Mesothelial cell of epicardium (in vitro differentiated cells): ENCODE measurements at places on chromosomes 3 and 15.
A peak's percentile ranks its signal among the peaks of the same experiment; 100 is the strongest.

DNA sequence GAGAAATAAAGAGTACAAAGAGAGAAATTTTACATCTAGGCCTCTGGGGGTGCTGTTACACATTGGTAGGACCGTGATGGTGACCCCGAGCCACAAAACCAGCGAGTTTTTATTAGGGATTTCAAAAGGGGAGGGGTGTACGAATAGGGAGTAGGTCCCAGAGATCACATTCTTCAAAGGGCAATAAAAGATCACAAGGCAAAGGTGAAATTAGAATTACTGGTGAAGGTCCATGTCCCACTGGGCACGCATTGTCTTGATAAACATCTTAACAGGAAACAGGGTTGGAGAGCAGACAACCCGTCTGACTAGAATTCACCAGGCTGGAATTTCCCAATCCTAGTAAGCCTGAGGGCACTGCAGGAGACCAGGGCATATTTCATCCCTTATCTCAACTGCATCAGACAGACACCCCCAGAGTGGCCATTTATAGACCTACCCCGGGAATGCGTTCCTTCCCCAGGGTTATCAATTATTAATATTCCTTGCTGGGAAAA lies 4.3 kb downstream of the IRAK2 start:
- DNase-seq, result no peak
- H3K36me3 ChIP-seq, result peaks cover 3% of the 10 kb centered on the region
- peaks cover 1% of the 10 kb centered on the region for H3K4me1 ChIP-seq
- no peaks in the 10 kb centered on the region for H3K27me3 ChIP-seq
- no peak overlapping the region for H3K27ac ChIP-seq

DNA sequence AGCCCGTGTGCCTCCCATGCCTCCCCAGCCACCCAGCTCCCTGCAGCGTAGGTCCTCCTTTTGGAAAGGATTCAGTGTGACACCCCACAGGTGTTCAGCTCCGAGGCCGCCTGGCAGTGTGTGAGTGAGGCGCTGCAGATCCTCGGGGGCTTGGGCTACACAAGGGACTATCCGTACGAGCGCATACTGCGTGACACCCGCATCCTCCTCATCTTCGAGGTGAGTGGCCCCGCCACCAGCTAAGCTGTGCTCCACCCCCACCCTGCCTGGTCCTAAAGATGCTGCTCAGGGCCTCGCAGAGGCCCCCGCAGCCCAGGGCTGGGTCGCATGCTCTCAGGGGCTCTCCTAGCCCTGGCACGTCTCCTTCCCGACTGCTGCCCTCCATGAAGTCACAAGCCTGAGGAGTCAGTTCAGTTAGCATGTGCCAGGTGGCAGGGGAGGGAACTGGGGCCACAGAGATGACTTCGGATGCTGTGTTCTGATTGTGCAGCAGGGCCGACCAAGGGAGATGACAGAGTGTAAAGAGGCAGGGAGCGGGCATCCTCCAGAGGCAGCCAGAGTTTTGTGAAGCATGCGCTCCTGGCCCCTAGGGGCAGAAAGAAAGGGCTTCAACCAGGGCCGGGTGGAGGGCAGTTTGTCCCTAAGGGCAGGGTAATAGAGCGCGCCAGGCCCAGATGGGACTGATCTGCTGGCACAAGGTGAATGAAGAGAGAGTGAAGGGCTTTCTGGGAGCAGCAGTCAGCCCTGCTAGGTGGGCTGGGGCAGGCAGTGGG lies 26.8 kb downstream of the ACAD9 start:
- H3K27me3 ChIP-seq, result no peaks in the 10 kb centered on the region
- H3K36me3 ChIP-seq, result peaks cover 25% of the 10 kb centered on the region
- H3K4me3 ChIP-seq, result no peak overlapping the region
- no peaks in the 10 kb centered on the region for H3K4me1 ChIP-seq
- no peak overlapping the region for H3K27ac ChIP-seq

GRCh38 chr3:14234251-14235002 lies 55.8 kb downstream of the LSM3 start:
- H3K27ac ChIP-seq, result no peak overlapping the region
- H3K27me3 ChIP-seq, result peaks cover 6% of the 10 kb centered on the region
- peaks cover 21% of the 10 kb centered on the region for H3K4me1 ChIP-seq
- no peak overlapping the region for H3K4me3 ChIP-seq

DNA sequence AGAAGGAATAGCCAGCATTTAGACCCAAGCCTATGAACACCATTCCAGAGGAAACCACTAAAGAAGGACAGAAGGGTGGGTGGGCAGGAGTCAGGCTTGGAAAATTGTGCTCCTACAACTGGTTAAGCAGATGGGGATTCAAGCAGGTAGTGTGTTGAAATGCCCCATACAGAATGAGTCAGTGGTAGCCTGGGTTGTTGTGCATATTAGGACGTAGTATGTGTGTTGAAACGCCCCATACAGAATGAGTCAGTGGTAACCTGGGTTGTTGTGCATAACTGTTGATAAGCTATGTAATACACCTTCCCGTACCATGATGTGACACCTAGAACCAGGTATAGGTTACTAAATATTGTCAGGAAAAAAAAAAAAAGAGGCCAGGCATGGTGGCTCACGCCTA lies 34.0 kb downstream of the MINDY4B start:
- no peaks in the 10 kb centered on the region for H3K27me3 ChIP-seq
- H3K4me3 ChIP-seq, result no peak overlapping the region
- no peak for DNase-seq
- no peak overlapping the region for H3K27ac ChIP-seq

GRCh38 chr3:53794597-53794996 lies 51.6 kb downstream of the CHDH start:
- no peaks in the 10 kb centered on the region for H3K36me3 ChIP-seq
- DNase-seq, result no peak
- H3K27ac ChIP-seq, result no peak overlapping the region
- peaks cover 6% of the 10 kb centered on the region for H3K27me3 ChIP-seq
- no peak overlapping the region for H3K4me3 ChIP-seq
- peaks cover 17% of the 10 kb centered on the region for H3K4me1 ChIP-seq

DNA sequence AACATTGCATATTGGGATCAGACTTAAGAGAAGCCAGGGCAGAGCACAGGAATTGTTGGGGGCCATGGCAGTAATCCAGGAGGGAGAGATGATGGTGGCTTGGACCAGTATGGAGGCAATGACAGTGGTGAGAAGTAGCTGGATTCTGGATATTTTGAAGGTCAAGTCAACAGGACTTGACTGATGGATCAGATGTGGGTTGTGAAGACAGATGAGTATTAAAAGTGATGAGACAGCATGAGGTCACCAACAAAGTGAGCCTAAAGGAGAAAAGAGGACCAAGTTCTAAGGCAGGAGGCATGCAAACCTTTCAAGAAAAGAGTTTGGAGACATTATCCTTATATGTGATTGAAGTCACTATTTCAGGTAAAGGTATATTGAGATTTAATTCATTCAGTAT lies 56.6 kb upstream of the TIPARP start:
- DNase-seq, result no peak
- H3K27ac ChIP-seq, result no peak overlapping the region
- no peaks in the 10 kb centered on the region for H3K36me3 ChIP-seq

DNA sequence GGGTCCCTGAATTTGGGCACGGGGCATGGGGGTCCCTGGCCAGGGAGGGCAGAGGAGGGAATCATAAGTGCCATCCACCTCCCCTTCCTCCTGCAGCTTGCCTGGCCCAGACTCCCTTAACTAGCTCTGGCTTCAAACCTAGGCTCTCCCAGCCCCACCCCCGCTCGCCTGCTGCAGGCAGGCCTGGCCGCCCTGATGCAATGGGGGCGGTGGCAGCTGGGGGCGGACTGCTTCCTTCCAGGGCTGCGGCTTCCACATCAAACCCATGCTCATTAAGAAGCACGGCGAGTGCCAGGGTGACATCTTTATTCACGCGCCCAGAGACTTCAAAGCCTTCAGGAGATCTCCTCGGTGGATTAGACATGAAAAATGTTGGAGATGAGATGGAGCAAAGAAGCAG lies 123.1 kb downstream of the TPRA1 start:
- DNase-seq, result no peak
- H3K4me1 ChIP-seq, result no peaks in the 10 kb centered on the region
- no peak overlapping the region for H3K4me3 ChIP-seq
- peaks cover 46% of the 10 kb centered on the region for H3K27me3 ChIP-seq

DNA sequence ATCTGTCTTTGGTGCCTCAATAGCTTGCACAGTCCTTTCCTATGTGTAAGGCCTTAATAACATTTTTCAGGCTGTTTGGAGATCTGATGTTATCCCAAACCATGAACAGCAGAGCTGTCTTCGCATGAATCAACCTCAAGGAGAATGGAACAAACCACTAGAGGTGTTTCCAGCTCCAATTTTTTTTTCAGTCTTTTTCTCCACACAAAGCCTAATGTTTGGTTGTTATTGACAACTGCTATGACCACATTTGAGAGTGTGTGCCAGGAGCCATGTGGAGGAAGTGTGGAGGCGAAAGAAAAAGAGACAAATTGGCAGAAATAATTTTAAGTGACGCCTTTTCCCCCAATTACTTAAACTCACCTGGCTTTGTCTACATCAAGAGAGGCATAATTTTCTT lies 38.7 kb downstream of the RTP4 start:
- no peak for DNase-seq
- no peaks in the 10 kb centered on the region for H3K27me3 ChIP-seq
- no peak overlapping the region for H3K27ac ChIP-seq

DNA sequence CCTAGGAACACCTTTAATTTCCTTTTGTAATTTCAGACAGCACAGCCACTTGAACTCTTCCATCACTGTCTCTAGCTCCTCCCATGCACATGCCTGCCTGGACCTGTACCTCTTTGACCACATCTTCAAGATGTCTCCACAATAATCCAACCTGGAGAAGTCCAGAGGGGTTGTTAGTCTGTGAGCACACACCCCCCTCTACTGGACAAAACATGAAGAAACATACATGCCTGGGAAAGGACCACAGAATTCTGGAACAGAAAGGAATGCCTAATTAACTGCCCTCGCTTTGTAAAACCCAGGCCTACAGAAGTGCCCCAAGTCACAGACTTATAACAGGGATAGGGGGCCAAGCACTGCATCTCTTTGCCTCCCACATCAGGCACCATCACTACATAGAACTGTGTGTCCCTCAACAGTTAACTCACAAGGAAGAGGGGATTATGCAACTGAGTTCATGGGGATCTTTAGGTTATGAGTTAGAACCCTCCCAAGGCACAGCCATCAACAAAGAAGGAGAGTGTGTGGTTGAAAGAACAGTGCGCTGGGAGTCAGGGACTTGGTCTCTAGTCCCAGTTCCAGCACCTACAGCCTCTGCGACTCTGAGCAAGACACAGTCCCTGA lies 61.7 kb downstream of the FMN1 start:
- peaks cover 17% of the 10 kb centered on the region for H3K4me1 ChIP-seq
- H3K36me3 ChIP-seq, result no peaks in the 10 kb centered on the region

- H3K4me1 ChIP-seq, result no peaks in the 10 kb centered on the region
- no peak overlapping the region for H3K27ac ChIP-seq
- H3K36me3 ChIP-seq, result no peaks in the 10 kb centered on the region
- DNase-seq, result no peak
- peaks cover 9% of the 10 kb centered on the region for H3K27me3 ChIP-seq
- no peak overlapping the region for H3K4me3 ChIP-seq
Observed at GRCh38 chr3:62712746-62713145, 162.5 kb downstream of the CADPS start.

DNA sequence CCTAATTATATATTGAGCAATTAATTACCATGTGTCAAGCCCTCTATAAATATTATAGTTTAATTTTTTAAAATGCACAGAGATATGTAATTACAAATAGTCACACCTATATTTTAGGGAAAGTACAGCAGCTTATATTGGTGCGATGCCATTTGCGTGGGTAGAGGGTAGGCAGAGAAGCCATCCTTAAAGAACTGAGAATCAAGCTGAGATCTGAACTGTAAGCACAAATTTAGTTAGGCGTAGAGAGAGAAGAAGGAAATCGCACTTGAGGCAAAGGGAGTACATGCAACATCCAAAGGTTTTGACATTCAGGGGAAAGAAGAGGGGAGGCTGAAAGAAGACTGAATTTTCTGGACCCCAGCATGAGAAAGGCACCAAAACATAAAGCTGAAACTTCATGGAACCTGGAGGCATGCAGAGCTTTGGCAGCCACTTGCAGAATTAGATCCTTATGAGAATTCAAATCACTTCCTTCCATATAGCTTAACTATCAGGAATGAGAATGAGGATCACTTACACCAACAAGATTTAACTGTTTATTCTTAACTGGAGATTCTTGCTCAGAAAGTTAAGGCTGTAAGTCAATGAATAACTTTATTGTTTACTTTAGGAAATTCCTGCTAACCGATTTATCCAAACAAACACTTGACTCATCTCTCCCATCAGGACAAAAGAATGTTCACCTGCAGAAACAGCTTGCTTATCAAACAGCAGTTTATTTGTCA lies 114.3 kb downstream of the TGFBR2 start:
- peaks cover 2% of the 10 kb centered on the region for H3K36me3 ChIP-seq
- H3K4me3 ChIP-seq, result no peak overlapping the region
- peaks cover 5% of the 10 kb centered on the region for H3K4me1 ChIP-seq

DNA sequence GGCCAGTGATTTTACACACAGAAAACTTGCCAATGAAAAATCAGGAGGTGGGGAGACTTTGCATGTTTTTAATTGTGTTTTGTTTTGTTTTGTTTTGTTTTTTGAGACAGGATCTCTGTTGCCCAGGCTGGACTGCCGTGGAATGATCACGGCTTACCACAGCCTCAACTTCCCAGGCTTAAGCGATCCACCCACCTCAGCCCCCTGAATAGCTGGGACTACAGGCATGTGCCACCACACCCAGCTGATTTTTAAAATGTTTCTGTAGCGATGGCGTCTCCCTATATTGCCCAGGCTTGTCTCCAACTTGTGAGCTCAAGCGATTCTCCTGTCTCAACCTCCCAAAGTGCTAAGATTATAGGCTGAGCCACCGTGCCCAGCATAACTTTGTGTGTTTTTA lies 46.0 kb downstream of the MEIS2 start:
- peak overlapping the region; percentile 94 for H3K27ac ChIP-seq
- peaks cover 42% of the 10 kb centered on the region for H3K36me3 ChIP-seq
- H3K4me1 ChIP-seq, result peaks cover 58% of the 10 kb centered on the region
- DNase-seq, result no peak
- no peak overlapping the region for H3K4me3 ChIP-seq

DNA sequence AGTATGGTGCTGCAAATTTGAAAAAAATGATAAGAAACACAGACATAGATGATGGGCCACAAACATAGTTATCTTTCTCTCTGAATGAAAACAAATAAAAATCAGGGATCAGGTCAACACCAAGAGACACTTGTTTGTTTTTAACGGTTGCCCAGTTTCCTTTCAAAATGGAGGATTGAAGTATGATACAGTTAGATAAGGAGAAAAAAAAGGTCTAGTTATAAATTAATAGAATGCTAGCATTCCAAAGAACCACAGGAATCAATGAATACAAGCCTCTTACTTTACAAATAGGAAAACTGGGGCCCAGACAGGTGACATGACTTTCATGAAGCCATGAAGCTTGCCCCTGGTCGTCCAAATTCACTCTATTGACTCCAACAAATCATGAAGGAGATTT lies 305.1 kb downstream of the ZNF621 start:
- no peak for DNase-seq
- H3K27me3 ChIP-seq, result no peaks in the 10 kb centered on the region
- H3K36me3 ChIP-seq, result no peaks in the 10 kb centered on the region
- no peak overlapping the region for H3K4me3 ChIP-seq
- H3K4me1 ChIP-seq, result peaks cover 14% of the 10 kb centered on the region
- H3K27ac ChIP-seq, result no peak overlapping the region

- no peak within 1 kb of the TSS for H3K27ac ChIP-seq
- peaks cover 6% of the 10 kb centered on the region for H3K4me1 ChIP-seq
- DNase-seq, result no peak
- no peak within 1 kb of the TSS for H3K4me3 ChIP-seq
Observed at GRCh38 chr3:46406788-46407611, at the start of the genes CCR5AS and CCRL2. Gene CCR5AS (minus strand): TSS chr3:46407066. Gene CCRL2 (plus strand): TSS chr3:46407259. CDS start chr3:46408080, 821 bp downstream.

- H3K36me3 ChIP-seq, result peaks cover 24% of the 10 kb centered on the region
- no peak overlapping the region for H3K27ac ChIP-seq
- no peaks in the 10 kb centered on the region for H3K4me1 ChIP-seq
- DNase-seq, result no peak
Observed at GRCh38 chr3:119481079-119481478, 12.3 kb downstream of the POGLUT1 start.

- H3K36me3 ChIP-seq, result no peaks in the 10 kb centered on the region
- H3K27ac ChIP-seq, result no peak overlapping the region
- DNase-seq, result no peak
- H3K27me3 ChIP-seq, result no peaks in the 10 kb centered on the region
- no peak overlapping the region for H3K4me3 ChIP-seq
Observed at GRCh38 chr15:46872981-46873330, 844.3 kb upstream of the SEMA6D start.
